ENCODE measurements at places on chromosomes 7 and 10.

GRCh38 chr7:127665922-127666321, 13.9 kb downstream of the SND1 start:
- no peak for DNase-seq

GRCh38 chr7:29038463-29038862, 80.3 kb upstream of the TRIL start:
- no peak for DNase-seq

DNA sequence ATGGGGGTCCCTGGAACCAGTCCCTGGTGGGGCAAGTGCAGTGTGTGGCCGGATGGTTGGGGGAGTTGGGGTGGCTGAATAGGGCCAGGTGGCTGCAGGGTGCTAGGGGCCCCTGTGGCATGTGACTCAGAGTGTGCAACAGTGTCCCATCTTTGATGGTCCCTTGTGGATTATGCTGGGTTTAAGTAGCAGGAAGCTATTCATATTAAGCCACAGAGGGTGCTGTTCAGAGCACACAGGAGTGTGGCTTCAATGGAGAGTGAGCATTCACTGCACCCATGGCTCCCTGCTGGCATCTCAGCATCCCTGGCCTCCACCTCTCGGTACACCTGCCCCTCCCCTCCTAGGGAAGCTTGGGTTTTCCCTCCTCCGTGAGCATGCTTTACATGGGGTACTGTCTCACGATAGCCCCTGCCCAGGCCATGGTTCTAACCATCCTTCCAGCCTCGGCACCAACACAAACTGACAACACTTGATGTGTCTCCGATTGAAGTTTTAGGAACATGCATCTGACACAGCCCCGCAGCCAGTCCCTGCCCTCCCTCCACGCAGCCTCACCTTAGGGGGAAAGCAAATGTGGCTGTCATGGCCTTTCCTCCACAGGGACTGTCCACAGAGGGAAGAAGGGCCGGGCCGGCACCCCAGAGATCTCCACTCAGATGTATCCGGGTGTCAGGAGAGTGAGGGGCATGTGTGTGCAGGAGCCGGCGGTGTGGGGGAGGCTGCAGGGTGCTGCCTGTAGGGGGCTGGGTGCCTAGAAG, 30.4 kb upstream of the PPIF start:
- DNase-seq = no peak

DNA sequence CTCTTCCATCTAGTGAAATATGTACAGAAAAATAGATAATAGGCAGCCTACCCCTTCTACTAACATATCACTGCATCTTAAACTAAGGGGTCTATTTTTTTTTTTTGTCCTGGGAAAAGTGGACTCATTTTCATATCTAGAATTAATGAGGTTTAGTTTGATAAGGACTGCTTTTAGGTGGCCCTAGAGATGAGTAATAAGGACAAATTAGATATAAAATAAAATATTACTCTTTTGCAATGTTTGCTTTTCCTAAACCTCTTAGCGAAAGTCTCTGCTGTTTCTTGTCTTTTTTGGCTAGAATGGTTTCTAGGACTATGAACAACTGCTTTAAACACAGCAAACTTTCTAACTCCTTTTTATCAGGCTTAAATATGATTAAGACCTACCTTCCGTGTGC, 83.7 kb downstream of the CACNB2 start:
- DNase-seq = no peak

GRCh38 chr7:42833411-42833810, 78.5 kb downstream of the C7orf25 start:
- no peak for DNase-seq
